ENCODE measurements at places on chromosomes 1 and 21.

- no peak for DNase-seq
Observed at GRCh38 chr21:16588433-16588860, 858.7 kb downstream of the USP25 start.

- DNase-seq, result no peak
Observed at GRCh38 chr1:168687816-168688215, 41.2 kb downstream of the DPT start.

- no peak for DNase-seq
Observed at GRCh38 chr1:76891931-76892622, 24.8 kb downstream of the ST6GALNAC5 start.

GRCh38 chr1:153536671-153537375, 1.0 kb upstream of the S100A6 start:
- no peak for DNase-seq

DNA sequence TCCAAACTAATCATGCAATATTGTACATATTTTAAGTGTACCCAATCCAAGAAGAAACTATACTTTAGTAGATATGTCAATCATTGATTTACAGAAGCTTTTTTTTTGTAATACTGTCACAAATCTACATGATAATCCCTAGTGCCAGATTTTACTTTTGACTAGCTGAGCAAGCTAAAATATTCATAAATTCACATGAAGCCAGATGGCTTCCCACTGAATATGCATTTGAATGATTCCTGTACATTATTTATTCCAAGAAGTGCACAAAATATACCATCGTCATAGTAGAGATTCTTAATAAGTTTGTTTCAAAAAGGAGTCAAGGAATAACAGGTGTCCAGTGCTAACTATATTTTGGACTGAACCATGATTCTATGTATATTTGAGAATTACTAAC, 17.2 kb downstream of the FPGT start:
- DNase-seq, result no peak

GRCh38 chr1:173005196-173005864, 45.4 kb downstream of the TNFSF18 start:
- DNase-seq, result no peak

DNA sequence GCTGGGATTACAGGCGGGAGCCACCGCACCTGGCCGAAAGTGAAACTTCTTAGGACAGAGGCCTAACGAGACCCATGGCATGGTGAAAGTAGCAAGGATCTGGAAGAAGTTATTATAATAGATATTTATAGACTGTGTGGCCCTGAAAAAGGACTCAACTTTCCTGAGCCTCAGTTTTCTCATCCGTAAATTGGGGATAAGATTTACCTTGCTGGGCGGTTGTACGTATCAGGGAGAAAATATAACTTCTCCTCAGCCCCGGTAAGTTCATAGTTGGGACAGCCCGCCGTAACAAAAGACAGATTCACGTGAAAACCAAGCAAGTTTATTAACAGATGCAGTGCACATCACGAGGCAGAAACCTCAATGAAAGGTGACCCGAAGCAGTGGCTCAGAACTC, 5.5 kb upstream of the PIK3CD start:
- DNase-seq, result no peak

All from activated CD4-positive, alpha-beta T cell treated with anti-CD3 and anti-CD28 coated beads, Interleukin-2, amount 10 ng/mL, durations not matched to agents 7 days and 5 days (primary cell).